Fibroblast of skin of right quadriceps (primary cell): ENCODE measurements at places on chromosomes 12 and 14.

GRCh38 chr14:24258548-24259265, 4.3 kb downstream of the TGM1 start:
- DNase-seq, result no peak

DNA sequence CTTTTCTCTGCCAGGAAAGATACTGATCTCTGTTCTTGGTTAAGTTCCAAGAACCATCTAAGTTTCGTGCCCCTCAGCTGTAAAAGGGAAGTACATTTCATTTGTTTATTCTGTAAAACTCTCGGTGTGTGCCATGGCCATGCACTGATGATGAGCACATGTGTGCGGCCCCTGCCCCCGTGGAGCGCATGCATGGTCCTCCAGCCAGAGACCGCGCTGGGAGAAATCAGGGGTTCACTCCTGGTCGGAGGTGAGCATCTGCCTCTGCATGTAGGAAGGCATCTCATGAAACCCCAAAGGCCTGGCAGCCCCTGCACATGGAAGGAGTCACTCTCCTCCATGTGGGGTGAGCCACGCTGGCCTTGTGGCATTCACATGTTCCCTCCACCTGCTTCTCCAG, 102.5 kb upstream of the RTL1 start:
- no peak for DNase-seq

DNA sequence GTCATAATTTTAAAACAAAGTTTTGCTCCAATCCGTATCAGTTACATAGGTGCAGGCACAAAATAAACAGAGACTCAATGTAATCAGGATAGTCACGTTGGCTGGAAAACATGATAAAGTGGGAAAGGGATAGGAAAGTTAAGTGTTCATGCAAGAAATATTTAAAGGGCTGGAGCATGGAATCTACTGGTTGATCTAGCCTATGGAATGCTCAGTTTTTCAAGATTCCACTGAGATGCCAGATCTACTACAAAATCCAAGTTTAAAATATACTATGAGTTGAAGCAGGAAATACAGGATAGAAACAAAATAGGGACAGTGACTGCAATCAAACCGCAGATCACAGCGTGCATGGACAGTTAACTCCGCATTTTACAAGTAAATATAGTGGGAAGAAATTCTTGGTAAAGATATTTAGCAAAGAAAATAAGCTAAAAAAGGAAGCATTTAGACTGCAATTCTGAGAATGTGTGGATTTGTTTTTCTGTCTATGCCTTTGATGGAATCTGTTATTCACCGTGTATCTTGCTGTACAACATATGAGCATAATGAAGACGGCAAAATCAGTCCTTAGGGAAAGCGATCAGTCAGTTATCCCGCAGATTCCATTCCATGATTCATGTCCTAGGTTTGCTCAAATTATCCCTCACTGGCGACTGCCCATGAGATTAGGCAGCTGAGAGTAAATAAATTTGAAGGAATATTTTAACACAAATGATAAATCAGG, 1044.3 kb downstream of the FLRT2 start:
- peak; percentile 93 for DNase-seq

DNA sequence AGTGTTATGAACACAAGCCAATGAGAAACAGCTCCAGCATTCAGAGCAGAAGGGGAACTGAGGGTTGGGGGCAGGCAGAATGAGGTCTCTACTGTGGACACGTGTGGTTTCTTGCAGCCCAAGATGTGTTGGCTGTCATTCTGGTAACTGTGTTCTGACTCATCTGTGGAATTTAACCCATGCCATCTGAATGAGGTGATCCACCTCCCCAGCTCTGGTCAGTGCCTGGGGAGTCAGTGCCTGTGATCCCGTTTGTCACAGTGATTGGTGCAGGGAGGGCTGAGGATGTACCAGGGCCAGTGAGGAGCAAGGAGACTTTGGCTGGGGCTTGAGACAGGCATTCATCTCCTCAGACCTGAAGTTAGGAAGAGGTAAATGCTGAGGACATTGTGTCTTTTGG, 216.8 kb downstream of the MSRB3 start:
- DNase-seq, result peak; percentile 80

DNA sequence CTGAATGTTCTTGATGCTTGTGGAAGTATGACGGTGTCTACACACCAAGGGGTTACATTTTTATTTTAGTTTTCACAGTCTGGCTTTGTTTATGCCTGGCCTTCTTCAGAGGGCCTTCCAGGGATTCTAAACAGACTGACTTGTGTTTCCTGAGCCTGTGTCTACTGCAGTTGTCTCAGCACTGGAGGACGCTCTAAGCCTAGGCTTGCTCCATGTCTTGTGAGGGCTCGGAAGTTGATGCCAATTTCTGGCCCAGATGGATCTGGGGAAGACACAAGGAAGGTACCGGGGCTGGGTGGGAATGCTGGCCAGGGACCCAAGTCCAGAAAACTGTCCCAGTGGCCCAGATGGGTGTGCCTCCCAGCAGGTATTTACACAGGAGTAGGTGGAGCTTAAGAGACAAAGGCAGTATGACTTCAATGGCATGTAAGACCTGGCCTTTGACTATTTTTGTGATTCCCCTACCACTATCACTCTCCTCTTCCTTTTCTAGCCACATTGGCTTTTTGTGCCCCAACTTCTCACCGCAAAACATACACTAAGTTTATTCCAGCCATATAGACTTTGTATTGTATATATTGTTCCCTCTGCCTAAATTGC, 56.9 kb downstream of the GPR137C start:
- DNase-seq, result no peak

DNA sequence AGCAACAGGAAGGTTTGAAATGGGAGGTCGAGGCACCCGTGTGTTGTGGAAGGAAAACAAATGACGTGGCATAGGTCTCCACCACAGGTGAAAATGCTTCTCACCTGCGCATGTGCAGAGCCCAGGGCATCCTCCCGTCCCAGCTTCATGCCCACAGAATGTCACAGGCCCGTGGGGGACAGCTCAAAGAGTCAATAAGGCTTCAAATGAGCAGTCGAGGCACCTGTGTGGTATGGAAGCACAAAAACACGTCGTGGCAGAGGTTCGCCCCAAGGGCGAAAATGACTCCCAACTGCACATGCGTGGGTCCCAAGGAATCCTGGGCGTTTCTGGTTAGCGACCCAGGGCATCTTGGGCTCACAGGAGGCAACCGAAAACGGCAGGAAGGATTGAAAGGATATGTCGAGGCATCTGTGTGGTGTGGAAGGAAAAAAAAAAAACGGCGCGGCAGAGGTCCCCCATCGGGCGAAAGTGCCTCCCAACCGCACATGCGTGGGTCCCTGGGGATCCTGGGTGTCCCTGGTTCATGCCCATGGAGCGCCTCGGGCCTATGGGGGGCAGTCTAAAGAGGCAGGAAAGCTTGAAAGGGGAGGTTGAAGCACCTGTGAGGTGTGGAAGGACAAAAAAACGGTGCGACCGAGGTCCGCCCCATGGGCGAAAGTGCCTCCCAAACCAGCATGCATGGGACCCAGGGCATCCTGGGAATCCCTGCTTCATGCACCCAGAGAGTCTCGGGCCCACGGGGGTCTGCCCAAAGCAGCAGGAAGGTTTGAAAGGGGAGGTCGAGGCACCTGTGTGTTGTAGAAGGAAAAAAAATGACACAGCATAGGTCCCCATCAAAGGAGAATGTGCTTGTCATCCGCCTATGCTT, 578.5 kb downstream of the ALG10 start:
- no peak for DNase-seq

DNA sequence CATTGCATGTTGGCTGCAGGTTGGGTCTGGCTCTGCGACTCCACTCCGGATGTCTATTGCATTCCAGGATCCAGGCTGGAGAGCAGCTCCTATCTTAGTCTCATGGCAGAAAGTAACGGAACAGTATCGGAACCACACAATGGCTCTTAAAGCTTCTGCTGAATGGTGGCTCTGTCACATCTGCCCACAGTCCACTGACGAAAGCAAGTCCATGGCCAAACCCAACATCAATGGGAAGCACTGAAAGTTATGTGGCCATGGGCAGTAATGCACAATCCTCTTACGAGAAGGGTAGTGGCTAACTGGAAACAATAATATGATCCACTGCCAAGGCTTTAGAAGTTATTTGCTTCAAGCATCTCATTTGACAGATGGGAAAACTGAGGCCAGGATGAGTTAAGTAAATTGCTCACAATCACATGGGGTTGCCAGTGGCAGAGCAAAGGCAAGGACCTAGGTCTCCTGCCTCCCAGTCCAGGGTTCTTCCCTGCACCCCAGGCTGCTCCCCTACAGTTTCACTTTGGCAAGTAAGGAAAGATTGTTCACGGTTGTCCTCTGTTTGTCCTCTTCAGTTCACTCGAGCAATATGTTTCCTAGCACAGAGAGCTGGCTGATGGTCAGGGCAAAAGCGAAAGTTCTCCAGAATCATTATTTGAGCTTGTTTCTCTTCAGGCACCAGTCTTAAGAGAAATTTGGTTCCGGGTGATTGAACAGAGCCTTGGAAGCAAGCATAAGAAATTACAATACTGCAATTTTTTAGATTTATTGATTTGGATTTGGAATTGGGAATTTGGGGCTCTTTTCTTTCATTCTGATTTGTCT, 54.2 kb downstream of the CKAP4 start:
- no peak for DNase-seq
